ENCODE measurements at places on chromosomes 3 and 15.

- DNase-seq = no peak
These were observed 565.9 kb downstream of the PDCD6IP start for GRCh38 chr3:34364335-34364734.

GRCh38 chr3:118511402-118511801, 523.2 kb downstream of the IGSF11 start:
- DNase-seq = no peak

DNA sequence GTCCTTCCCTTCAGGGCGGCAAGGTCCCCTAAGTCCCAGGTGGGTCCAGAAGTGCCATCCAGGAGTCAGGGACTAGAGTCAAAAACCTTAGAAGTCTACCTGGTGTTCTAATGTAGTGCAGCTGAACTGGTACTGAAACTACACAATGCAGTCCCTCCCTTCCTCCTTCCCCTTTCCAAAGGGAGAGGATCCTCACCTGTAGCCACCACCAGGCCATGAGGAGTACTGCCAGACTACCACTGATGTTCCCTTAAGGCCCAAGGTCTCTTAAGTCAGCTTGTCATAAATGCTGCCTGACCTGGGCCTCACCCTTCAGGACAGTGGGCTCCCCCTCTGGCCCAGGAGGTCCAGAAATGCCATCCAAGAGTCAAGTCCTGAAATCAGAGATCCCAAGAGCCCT, 98.9 kb downstream of the ULK4 start:
- DNase-seq = no peak

GRCh38 chr3:39261726-39262125, 18.1 kb downstream of the CX3CR1 start:
- no peak for DNase-seq

GRCh38 chr3:190338717-190339116, 16.5 kb upstream of the CLDN1 start:
- DNase-seq = no peak

DNA sequence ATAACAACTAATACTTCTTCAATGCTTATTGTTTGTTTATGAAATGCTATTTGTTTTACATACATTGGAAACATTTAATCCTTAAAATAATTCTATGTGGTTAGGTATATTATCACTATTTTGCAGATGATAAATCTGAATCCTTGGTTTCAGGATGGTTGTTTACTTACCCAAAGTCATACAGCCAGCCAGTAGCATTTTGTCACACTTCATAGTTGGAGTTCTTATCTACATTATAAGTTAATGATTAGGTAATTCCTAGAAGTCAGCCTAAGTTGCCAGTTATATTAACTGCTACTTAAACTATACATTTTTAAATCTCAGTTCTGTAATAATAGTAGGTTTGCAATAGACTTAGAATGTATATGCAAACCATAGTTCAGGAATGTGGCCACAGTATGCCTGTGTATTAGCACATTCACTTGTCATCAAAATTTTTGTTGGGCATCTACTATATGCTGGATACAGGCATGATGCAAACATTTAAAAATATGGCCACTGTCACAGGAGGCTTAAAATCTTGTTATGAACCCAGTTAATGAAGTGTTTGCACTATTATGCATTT, 187.9 kb downstream of the UBE2E2 start:
- no peak for DNase-seq

GRCh38 chr3:120093911-120094775, at the start of gene GSK3B:
GSK3B (minus strand) TSS chr3:120094447; CDS start chr3:120093434, 1,013 bp downstream.
- peak; percentile 60 for DNase-seq

- DNase-seq = no peak
These were observed 921.9 kb downstream of the SQOR start for GRCh38 chr15:46556559-46557379.

All from activated gamma-delta T cell treated with anti-CD3 and anti-CD28 coated beads, Interleukin-2, amount 50 U/mL, for 16 hours (primary cell).